ENCODE measurements at places on chromosomes 3 and 15. TPM values are rescaled to one million over a fixed set of nuclear protein-coding genes. Genes with fewer than 3 reads are reported as not detected.

The IGSF11 gene
- total RNA-seq: 1.6 TPM

The SPINT1 gene
- 117 TPM for total RNA-seq

The MRAS gene
- 16.2 TPM for total RNA-seq

- H3K27me3 ChIP-seq: no peaks in the 10 kb centered on the region
- H3K4me1 ChIP-seq: peaks cover 3% of the 10 kb centered on the region
- no peak for DNase-seq
- no peak overlapping the region for H3K27ac ChIP-seq
- H3K4me3 ChIP-seq: no peak overlapping the region
- no peaks in the 10 kb centered on the region for H3K36me3 ChIP-seq
Measured at GRCh38 chr3:43259626-43260025, 26.7 kb upstream of the SNRK start.

DNA sequence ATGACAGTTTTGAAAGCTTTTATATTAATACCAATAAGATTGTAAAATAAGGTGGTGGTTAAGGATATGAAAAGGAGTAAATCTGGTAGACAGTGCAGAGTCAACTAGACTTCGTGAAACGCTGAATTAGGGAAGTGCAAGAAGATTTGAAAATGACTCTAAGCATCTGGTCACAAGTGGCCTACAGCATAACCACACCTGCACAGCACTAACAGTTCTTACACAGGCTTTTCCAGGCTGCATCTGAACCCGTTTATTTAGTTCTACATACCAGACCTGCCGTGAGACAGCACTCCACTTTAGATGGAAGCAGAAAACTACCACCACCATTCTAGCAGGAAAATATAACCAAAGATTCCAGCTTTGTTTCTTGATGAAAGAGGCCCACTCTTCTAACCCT lies 1.9 kb downstream of the DMXL2 start:
- no peak for DNase-seq
- H3K4me3 ChIP-seq: no peak overlapping the region
- no peak overlapping the region for H3K27ac ChIP-seq
- peaks cover 3% of the 10 kb centered on the region for H3K4me1 ChIP-seq

DNA sequence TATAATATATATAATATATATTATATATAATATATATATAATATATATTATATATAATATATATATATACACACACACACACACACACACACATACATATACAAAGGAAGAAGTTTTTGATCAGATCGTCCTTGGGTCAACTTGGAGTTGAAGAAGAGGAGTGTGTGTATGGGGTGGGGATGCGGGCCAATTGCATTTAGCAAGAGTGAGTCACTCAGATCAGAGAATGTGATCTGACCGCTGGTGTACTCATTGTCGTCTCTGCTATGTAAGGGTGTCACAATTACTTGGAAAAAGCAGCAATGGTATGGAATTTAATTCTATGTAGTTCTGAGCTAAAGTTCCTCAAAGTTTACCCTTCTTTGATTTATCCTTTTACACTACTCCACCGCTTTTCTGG lies 4.6 kb upstream of the VGLL3 start:
- no peak overlapping the region for H3K4me3 ChIP-seq
- H3K27me3 ChIP-seq: no peaks in the 10 kb centered on the region
- no peaks in the 10 kb centered on the region for H3K4me1 ChIP-seq

DNA sequence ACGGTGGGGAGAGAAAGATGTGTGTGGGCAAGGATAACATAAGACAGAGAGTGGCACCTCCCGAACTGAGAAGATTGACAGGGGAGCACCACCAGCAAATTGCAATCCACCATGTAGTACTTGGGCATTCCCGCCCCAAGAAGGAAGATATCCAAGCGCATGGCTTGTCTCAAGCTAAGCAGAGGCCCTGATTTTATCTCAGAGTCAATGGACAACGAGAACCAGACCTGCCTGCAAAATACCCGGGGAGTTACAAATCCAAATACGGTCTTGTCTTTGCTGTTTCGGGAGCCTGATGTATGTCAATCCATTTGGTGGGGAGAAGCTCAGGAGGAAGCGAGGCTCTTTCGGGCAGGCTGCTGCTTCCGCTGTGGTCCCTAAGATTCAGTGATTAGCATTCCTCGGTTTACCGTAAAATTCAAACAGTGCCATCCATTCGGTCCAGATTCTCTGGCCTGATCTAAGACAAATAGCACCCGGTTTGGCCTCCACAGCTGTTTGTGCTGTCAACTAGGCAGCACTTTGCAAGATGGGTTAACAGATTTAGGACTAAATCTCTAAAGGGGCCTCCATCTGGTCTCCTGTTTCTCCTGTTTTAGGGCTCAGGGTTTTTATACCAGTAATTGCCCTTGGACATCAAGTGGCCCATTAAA lies 97.7 kb upstream of the WNT5A start:
- no peak overlapping the region for H3K27ac ChIP-seq
- peaks cover 12% of the 10 kb centered on the region for H3K4me1 ChIP-seq
- H3K36me3 ChIP-seq: no peaks in the 10 kb centered on the region
- DNase-seq: no peak

GRCh38 chr15:83588441-83588840 lies 65.5 kb upstream of the ADAMTSL3 start:
- no peaks in the 10 kb centered on the region for H3K4me1 ChIP-seq
- H3K4me3 ChIP-seq: no peak overlapping the region
- H3K36me3 ChIP-seq: no peaks in the 10 kb centered on the region
